ENCODE measurements at places on chromosomes 2 and 18.
A peak's percentile ranks its signal among the peaks of the same experiment; 100 is the strongest.

GRCh38 chr2:128319631-128320191 is 1.0 kb upstream of the HS6ST1 start:
- peak; percentile 15 for DNase-seq

DNA sequence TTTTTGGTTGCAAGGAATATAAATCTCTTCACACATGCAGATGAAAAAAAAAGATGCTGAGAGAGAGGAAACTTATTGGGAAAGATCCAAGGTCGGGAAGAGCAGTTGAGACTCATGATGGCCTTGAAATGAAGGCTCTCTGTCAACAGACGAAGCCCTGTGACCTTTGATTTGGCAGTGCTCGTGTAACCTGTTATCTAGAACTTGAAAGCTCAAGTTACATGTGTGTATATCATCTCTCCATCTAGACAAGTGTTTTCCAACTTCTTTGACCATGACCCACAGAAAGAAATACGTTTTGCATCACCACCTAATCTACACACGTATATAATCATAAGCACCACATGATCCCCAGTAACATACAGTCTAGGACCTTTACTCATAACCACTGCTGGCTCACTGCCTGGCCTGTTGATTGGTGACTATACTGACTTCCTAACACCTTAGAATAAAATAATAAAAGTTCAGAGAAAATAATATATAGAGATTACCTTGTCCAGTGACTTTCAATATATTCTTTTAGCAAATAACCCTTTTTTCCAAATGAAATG is 319.0 kb upstream of the PKDCC start:
- DNase-seq = no peak

DNA sequence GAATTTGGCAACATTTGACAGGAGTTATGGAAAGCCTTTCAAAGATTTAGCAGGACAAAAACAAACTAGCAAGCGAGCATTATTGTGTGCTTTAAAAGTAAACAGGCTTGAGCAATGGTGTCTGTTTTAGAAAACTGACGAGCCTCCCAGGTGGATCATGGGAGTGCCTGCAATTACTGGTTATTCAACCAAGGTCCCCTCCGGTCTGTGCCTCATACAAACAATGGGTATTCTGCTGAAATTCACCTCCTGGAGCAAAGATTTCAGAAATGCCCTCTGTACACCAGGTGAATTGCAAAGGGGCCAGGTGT is 22.4 kb downstream of the RTP5 start:
- no peak for DNase-seq

DNA sequence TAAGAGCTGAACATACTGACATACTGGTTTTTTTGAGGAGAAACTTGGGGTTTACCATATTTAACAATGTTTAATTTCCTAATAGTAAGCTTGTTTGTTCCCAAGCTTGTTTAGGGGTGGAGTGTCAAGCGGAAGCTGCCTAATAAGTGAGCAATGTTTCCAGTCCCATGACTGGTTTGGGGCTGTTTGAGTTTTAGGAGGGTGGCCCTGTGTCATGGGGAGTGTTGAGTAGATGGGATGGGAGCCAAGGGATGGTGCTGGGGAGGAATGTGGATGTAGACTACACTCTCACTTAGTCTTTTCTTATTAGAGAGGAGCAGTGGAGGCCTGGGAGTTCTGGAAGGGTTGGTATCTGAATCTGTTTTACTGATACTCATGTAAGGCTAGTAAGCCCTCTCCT is 128.5 kb downstream of the TANC1 start:
- DNase-seq = no peak

DNA sequence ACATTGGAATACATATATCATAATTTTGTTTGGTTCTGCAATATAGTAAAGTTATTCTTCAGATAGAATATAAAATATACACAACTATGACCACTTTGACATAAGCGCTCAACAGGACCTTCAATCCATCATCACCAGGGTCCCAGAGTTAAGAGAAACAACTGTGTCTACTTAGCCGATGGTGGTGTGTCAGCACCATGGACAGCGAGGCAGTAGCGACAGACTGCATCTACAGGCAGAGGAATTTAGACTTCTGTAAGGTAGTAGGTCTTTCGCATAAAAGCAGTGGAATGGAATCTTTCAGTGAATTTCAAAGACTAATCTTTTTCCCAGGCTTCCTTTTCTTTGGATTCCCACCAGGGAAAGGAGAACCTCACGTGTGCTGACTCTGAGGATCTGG is 20.5 kb upstream of the LRPPRC start:
- DNase-seq = peak; percentile 68

DNA sequence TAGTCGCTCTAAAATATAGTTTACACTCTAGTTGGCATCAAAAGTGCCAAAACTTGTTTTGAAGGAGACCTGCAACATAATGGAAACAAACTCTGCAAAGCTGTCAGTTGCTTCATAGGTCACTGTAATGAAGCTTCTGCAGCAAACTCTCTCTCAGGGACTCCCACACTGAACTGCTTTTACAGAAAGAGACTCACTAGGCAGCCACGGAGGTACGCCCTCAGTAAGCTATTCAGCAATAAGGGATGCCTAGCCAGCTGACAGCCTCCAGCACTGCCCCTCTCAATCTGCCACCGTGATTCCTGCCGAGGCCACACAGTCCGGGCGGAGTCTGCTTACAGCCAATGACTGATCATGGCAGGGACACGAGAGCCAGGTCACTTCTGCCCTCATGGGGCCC is 51.1 kb downstream of the COLEC12 start:
- no peak for DNase-seq

- DNase-seq = peak; percentile 70
These were observed 112.1 kb downstream of the DOCK10 start for GRCh38 chr2:224930124-224930523.

DNA sequence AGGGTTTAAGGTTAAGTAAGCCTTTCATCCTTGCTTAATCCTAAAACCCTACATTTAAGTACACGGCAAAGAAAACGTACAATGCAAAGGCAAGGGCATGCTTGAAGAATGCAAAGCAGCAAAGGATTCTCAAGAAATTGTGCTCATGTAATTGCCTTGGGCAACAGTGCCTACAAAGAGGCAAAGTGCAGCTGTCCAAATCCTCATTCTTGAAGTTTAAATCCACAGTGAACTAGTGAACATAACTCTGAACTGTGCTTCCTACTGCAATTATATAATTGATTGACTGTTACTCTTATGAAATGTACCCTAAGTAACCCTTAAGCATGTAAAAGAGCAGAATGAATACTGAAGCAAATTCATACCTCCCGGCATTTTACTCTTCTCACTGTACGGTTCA is 85.4 kb downstream of the MAP3K20 start:
- DNase-seq = no peak

DNA sequence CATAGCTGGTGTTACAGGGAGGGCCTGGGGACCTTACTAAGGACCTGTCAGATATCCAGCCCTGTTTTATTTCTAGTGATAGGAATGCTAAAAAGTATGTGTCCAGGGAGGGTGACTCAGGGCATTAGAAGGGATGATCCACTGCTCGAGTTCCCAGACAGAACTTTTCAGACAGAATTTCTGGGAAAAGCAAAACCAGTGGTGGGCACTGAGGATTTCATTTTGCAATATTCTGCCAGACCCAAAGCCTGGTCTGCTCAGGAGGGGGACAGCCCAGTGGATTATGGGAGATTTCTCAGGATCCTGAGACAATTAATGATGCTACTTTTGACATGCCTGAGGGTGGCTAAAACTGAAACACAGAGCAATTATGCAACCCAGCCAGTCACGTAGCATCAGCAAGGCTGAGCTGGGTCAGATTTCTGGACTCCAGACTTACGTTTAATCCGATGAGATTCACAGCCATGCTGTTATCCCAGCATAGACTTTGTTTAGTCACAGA is 4.7 kb upstream of the KCNE4 start:
- DNase-seq = no peak

DNA sequence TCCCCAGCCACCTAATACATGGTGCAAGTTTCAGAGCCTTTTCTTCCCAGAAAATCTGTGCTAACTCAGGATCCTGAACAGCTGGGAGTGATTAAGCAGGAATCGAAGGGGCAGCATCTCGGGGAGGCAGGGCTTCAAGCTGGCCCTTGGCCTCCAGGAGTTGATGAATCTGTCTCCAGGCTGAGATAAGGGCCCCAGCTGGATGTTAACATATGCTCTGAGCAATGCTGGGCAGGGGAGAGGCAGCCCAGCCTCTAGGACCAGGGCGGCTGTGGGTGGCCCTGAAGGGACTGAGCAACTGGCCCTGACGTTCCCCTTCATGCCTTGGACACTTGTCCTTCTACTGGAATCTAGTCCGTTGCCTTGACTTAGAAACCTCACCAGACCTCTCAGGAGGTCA is 84.1 kb upstream of the EPC2 start:
- DNase-seq = no peak

DNA sequence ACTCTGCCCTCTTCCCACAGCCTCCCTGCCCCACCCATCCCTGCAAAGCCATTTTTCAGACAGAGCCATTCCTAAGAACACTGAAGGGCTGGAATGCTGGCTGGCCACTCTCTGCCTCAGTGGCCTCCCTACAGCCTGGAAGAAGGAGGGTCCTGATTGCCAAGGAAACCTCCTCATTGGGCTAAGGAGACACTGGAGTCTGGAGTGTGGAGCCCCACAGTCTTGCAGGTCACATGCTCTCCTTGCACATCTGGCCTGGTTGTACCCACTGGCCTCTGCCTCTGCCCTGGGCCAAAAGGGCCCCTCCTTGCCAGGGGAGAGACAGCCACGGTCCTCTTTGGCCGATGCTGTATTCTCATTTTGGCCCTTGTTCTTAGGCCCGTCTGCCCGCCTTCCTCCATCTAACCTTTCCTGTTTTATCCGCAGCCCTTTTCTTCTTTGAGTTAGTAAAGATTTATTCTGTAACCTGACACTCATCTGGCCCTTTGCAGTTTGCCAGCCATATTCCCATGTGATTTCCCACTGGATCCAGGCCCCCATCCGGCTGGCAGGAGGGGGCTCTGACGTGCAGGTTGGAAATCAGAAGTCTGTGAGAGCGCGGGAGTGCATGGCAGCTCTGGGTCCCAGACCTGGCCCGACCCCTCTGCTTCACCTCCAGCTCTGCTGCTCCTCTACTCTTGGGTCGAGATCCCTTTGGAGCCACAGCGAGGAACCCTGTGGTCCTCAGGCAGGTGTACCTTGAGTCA is 11.0 kb upstream of the CATIP start:
- DNase-seq = no peak

Data from NB4 (cell line).